Endothelial cell of umbilical vein (primary cell): ENCODE measurements at places on chromosomes 2 and 18.

DNA sequence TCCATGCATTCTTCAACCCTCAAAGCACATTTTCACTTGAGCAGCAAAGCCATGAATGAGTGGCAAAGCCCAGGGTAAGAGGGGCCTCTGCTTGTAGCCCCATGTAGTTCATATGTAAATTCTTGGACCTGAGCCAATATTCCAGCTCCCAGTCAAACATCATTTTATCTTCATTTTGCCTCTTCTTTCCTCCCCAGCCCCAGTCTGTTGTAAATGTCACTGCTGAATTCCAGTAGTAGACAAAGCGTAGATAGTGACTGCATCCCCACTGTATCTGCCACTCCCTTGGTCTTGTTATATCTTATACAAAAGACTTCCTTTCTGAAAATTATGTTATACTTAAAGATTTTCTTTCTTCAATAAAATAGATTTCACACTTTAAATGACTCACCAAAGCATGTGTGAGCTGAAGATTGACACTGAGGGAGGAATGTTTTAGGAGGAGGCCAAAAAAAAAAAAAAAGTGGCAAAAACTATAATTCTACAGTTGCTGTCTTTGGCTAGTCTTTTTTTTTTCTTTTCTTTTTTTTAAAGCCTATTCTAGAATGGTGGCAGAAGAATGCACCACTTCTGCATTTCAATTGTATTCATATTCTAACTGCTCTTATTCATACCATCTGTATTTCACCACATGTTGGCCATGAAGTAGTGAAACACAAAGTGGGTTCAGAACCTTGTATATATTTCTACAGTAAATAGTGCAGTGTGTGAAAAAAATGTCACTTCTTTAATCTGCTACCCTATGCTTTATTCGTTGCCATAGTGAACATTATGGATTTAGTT, 306.1 kb downstream of the CPS1 start:
- no peak for DNase-seq

- DNase-seq, result no peak
These were observed 284.5 kb upstream of the EPAS1 start for GRCh38 chr2:46012618-46013240.

DNA sequence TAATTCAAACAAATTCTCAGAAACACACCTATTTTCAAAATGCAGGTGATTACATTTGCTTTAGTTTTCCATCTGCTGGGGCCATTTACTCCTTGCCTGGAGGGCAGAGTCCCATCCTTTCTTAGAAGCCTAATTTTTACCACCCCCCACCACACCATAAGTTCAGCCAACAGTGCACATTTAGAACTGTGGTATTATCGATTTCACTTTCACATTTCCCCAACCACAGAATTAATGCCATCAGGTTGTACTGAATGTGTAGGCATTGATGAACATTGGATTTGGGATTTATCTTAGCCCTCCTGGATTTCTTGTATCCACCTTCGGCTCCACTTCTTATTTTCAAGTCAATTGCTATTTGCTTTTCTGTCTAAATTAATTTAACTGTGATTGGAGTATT, 4.5 kb downstream of the SCYGR3 start:
- no peak for DNase-seq

GRCh38 chr2:139259422-139260051, 479.3 kb upstream of the NXPH2 start:
- DNase-seq, result no peak

DNA sequence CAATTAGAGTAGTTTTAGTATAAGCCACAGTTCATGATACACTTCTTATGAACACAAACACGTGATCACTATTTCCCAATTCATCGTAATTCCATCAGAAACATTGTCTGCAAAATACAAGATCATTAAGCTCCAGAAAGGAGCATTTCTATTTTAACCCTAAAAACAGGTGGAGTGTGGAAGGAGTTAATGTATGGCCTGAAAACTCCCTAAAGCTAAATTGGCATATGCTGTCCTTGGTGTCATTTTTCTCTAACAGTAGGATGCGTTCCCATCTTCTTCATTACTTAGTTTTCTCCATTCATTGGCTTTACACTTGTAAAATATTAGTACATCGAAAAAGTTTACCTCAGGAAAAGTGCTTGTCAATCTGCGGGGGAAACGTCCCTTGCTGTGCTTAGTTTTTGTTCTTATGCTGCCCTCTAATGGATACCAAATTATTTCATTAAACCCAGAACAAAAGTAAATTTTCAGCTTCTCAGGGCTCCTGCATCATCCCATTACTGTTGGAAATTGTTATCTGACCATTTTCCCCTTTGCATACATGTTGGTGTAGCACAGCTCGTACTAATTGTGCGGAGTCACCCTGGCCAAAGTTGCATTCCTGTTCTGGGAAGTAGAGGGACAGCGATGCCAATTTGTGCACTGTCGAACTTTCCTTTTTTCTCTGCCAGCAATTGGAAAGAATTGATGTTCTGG, 153.4 kb downstream of the GPD2 start:
- peak; percentile 60 for DNase-seq

GRCh38 chr2:18149660-18150246, 271.3 kb downstream of the KCNS3 start:
- DNase-seq, result peak; percentile 60

- no peak for DNase-seq
These were observed 26.5 kb upstream of the NCL start for GRCh38 chr2:231490801-231491200.

DNA sequence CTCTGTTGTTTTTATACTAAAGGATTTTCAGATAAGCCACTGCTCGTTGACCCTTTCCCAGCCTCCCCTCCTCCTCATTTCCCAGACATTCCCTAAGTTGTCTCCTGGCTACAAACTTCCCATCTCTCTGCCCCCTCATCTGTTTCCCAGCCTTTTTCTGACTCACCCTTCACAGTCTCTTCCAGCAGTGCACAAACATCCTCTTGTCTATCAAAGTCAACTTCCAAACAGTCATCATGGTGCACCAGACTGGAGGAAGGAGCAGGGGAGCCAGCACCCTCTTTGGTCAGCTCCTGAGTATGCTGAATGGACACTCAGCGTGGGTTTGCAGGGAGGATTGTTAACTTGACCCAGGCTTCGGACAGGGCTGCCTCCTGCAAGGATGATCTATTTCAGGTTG, 26.6 kb upstream of the SPRED2 start:
- no peak for DNase-seq

DNA sequence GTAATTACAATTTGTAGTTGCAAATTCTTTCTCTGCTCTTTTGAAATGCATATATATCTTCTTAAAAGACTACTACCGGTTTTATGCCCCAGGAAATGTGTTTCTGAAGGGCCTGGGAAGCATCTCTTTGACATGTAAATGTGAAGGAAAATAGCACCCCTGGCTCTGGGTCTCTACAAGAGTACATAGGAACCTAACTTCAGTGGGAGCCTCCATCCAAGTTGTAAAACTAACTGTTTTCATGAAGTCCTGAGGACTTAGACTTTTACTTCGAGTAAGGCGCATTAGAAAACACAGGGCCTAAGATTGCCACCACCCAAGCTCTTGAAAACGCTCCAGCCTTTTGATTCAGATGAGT, 99.4 kb downstream of the CBLN2 start:
- DNase-seq, result no peak

DNA sequence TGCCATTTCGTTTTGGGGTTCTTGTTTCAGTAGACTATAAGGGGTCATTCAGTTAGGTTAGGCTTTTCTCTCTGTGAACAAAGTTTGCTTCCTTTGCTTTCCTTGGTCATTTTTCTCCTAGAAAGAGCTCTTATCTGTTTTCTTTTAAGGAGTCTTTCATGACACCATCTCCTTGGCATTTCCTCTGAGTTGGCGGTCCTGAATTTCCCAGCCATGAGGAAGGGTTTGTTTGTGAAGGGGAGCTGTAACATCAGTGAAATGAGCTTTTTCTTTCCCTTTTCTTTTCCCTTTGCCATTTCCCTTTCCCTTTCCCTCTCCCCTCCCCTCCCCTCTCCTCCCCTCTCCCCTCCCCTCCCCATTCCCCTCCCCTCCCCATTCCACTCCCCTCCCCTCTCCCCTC, 61.7 kb downstream of the MAP4K4 start:
- peak; percentile 95 for DNase-seq

- no peak for DNase-seq
These were observed 42.7 kb downstream of the MAL start for GRCh38 chr2:95068256-95068655.

- DNase-seq, result no peak
These were observed 1.9 kb downstream of the TCF7L1 start for GRCh38 chr2:85134896-85135659.

DNA sequence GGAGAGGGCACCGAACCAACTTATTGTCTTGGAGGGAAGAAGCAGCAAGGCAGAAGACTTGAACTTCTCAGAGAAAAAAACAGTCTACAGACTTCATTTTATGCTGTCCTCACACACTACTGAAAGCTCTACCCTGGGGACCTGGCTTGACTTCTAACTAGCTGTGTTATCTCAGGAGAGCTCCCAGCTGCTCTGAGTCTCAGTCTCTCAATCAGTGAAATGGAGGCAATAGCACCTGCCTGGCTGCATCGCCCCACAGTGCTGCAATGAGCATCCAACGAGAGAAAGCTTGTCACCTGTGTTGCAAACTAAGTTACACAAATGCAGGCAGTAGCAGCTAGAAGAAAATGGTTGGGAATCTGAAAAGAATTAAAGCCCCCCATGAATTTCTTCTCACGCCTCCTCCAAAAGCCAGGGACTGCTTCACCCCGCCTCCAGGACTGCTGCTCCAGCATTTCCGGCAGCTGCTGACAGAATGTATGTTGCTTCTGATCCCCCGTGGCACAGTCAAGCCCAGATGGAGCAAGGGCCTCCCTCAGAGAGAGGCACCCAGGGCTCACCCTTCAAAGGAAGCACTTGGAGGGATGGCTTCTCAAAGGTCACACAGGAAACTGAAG, 116.3 kb downstream of the BCL11A start:
- DNase-seq, result no peak

DNA sequence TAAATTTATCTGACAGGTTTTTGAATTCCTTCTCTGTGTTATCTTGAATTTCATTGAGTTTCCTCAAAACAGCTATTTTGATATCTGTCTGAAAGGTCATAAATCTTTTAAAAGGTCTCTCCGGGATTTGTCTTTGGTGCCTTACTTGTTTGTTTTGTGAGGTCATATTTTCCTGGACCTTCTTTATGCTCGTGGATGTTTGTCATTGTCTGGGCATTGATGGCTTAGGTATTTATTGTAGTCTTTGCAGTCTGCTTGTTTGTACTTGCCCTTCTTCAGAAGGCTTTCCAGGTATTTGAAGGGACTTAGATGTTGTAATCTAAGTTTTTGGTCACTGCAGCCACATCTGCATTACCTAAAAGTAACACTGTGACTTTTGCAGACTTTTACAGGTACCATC, 355.2 kb downstream of the PARD3B start:
- DNase-seq, result peak; percentile 74

DNA sequence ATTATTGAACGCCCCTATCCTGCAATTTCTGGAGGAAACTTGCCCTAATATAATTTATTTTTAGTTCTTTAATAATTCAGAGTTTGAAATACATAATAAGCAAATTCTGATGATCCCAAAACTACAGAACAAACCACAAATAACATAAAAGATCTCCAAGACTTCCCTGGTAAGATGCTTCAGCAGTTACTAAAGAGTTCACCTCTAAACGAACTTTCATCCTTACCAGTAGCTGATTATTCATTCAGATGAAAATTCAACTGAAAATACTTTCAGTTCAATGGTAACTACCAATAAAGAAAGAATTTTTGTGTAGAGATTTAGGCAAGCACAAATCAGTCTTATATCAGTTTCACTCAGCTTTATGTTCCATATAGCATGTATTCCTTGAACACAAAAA, 130.1 kb upstream of the MAPRE2 start:
- DNase-seq, result no peak

GRCh38 chr2:168781191-168781817, 21.1 kb upstream of the NOSTRIN start:
- DNase-seq, result peak; percentile 70

GRCh38 chr2:229230256-229230655, 40.8 kb downstream of the PID1 start:
- no peak for DNase-seq

GRCh38 chr2:143617803-143618415, 488.7 kb downstream of the ARHGAP15 start:
- no peak for DNase-seq

GRCh38 chr2:16015210-16015902, 75.0 kb downstream of the MYCN start:
- DNase-seq, result no peak

- no peak for DNase-seq
These were observed 2.4 kb downstream of the RTKN start for GRCh38 chr2:74439373-74439772.

DNA sequence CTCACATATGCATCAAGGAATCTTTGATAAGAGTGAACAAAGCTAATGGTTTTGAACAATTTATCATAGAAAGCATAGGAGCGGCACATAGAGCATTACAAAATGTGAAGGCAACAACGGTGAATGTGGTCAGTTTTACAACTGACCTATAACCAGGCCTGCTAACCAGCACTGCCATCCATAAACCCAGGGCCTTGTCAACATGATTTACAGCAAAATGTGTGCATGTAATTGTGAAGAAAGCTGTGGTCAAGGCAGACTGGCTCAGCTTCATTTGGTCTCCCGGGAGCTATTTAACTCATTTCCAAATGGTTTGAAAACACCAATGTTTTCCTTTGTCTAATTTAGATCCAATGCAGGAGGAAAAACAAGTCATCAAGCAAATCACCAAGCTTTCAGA, 119.8 kb downstream of the DHRS9 start:
- DNase-seq, result no peak

DNA sequence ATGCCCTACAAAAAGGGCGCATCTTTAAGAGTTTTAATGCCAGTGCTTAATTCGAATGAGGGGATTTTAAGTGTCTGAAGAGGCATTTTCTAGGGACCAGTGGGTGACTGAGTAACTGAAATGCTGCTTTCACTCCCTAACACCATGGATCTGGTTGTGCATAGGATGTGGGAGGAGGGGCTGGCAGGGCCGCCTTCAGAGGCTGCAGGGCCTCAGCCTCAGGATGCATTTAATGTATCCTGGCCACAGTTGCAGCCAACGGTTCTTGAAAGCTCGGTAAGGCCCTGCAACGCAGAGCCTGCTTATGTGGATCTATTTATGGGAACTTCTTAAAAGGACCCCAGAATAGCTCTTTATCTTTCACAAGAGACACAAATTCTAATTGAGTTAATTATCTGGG, 25.8 kb upstream of the IL18RAP start:
- no peak for DNase-seq

DNA sequence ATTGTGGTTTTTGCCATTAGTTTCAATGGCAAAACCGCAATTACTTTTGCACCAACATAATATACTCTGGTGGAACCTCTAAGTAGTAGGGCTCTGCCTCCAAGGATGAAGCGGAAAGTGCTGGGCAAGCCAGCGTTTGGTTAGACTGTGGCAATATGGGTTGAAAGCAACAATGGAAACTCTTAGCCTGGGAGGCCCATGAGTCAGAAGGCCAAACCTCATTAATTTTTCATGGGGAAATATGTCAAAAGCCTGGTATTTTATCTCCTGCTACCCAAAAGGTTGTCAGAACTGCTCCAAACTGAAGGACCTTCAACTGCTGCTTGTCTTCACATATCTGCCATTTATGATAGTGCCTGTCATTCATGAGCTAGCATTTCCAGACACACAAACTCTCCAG, 179.1 kb upstream of the CYP26B1 start:
- DNase-seq, result no peak
